Ascending aorta (tissue), 2 donors: ENCODE measurements at places on chromosomes 1 and 21. TPM values are rescaled to one million over a fixed set of nuclear protein-coding genes. Genes with fewer than 3 reads are reported as not detected.

GRCh38 chr1:93003981-93004380 lies 42.7 kb upstream of the DIPK1A start:
- peaks cover 5% of the 10 kb centered on the region for H3K4me1 ChIP-seq
- H3K4me3 ChIP-seq = no peak overlapping the region
- H3K27me3 ChIP-seq = no peaks in the 10 kb centered on the region
- no peak overlapping the region for H3K27ac ChIP-seq

DNA sequence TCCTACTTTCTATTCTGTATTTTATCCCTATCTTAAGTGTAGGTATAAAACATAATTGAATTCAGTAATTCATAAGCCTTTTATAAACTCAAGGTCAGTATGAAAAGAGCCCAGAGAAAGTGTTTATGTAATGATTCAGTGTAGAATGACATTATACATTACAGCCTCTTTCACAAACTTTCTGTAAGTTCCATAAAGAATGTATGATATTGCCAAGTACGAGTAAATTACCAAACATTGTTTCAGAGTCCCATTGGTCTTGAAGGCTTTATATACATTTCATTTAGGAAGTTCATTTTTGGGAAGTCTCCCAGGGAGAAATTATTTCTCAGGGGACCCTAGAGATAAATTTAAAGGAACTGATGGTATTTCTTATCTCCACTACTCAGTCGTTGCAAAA lies 37.8 kb upstream of the VAMP3 start:
- no peaks in the 10 kb centered on the region for H3K36me3 ChIP-seq
- H3K4me3 ChIP-seq = no peak overlapping the region
- H3K27me3 ChIP-seq = no peaks in the 10 kb centered on the region
- no peaks in the 10 kb centered on the region for H3K4me1 ChIP-seq
- no peak for DNase-seq
- H3K27ac ChIP-seq = no peak overlapping the region

- no peak overlapping the region for H3K4me3 ChIP-seq
- no peak for DNase-seq
- H3K36me3 ChIP-seq = no peaks in the 10 kb centered on the region
- H3K27ac ChIP-seq = no peak overlapping the region
- no peaks in the 10 kb centered on the region for H3K4me1 ChIP-seq
Observed at GRCh38 chr1:160794376-160794775, 1.6 kb upstream of the LY9 start.

The ADAM30 gene
- total RNA-seq = not detected

- DNase-seq = no peak
- peaks cover 32% of the 10 kb centered on the region for H3K4me1 ChIP-seq
- H3K27ac ChIP-seq = no peak overlapping the region
- H3K27me3 ChIP-seq = no peaks in the 10 kb centered on the region
Observed at GRCh38 chr1:183089025-183089639, 65.9 kb downstream of the LAMC1 start.

- H3K27ac ChIP-seq = no peak overlapping the region
- no peak for DNase-seq
- H3K36me3 ChIP-seq = peaks cover 40% of the 10 kb centered on the region
- H3K4me1 ChIP-seq = no peaks in the 10 kb centered on the region
Observed at GRCh38 chr1:185229981-185230380, 73.0 kb downstream of the SWT1 start.

DNA sequence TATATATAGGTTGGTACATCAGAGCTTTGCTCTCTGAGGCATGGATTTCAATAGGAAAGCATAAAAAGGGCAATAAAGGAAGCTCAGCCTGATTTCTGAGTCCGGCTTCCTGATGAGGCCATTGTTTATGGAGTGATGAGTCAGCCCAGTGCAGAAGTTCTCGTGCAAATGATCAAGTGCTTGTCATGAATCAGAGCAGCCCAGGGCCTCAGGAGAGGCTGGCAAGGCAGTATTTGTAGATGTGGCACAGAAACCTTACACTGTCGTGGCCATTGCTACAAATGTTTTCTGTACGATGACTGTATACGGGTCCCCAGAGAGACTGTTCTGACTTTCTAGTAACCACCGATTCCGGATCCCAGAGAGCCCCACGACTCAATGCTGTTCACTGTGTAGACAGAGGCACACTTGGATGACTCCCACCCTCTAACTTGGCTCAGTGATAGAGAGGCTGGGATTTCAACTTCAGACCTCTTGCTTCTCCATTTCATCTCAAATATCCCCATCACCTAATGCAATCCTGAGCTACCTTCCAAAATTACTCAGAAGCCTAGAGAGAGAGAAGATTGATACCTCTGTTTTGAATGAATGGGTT lies 26.8 kb downstream of the UMODL1 start:
- H3K4me3 ChIP-seq = no peak overlapping the region
- H3K27me3 ChIP-seq = no peaks in the 10 kb centered on the region
- peaks cover 45% of the 10 kb centered on the region for H3K4me1 ChIP-seq
- H3K27ac ChIP-seq = peak overlapping the region; percentile 91
- peak; percentile 93 for DNase-seq
- no peaks in the 10 kb centered on the region for H3K36me3 ChIP-seq

The TTC34 gene
- total RNA-seq = 0.75 TPM

The A3GALT2 gene
- total RNA-seq = not detected

GRCh38 chr1:51648180-51649109 lies 31.6 kb downstream of the OSBPL9 start:
- peak overlapping the region; percentile 58 for H3K27ac ChIP-seq
- H3K4me1 ChIP-seq = peaks cover 51% of the 10 kb centered on the region
- no peak overlapping the region for H3K4me3 ChIP-seq
- no peaks in the 10 kb centered on the region for H3K27me3 ChIP-seq
- no peak for DNase-seq

The DISP1 gene
- 23.2 TPM for total RNA-seq

The HSD3B2 gene
- total RNA-seq = 9.9 TPM

The C2CD4D gene
- not detected for total RNA-seq

The NBPF10 gene
- total RNA-seq = 1.2 TPM

- no peak for DNase-seq
- no peaks in the 10 kb centered on the region for H3K27me3 ChIP-seq
- no peak overlapping the region for H3K27ac ChIP-seq
Observed at GRCh38 chr1:231554969-231555368, 26.5 kb downstream of the TSNAX start.

DNA sequence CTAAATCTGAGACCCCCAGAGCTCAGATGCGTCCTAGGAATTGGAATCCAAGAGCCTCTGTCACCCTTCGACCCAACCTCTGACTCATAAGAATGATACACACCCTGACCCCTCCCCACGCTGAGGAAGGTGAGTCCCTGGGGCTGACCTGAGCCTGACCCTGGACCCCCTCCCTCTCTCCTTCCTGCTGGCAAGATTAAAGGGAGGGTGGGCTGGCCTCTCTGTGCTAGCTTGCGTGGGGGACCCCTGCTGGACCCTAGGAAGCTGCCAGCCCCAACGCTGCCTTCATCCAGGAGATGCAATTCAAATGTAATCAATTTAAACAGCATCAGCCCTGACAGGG lies 627 bp downstream of the PLEKHA6 start:
- no peak overlapping the region for H3K27ac ChIP-seq
- no peaks in the 10 kb centered on the region for H3K36me3 ChIP-seq
- H3K27me3 ChIP-seq = no peaks in the 10 kb centered on the region
- no peak overlapping the region for H3K4me3 ChIP-seq
- no peak for DNase-seq
- H3K4me1 ChIP-seq = peaks cover 4% of the 10 kb centered on the region

The HEYL gene
- 34.0 TPM for total RNA-seq

DNA sequence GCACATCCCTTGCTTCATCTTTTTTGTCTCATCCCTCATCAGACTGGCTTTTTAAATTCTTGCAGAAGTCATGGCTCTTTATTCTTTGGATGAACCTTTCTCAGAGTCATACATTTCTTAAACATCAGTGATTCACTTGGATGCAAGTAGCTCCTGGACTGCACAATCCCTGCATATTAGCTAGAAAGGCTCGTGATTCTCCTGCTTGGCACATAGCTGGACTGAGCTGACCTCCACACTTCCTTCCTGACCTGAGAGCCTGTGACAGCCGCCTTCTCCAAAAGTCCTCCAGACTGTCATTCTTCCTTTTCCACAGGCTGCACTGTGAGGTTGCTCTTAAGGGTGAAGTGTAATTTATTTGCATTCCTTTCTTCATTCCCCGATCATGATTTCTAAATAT lies 109.4 kb downstream of the RGL1 start:
- no peaks in the 10 kb centered on the region for H3K4me1 ChIP-seq
- no peak overlapping the region for H3K4me3 ChIP-seq
- DNase-seq = no peak

GRCh38 chr1:161119092-161119903 lies 1.4 kb downstream of the NIT1 start:
- peaks cover 26% of the 10 kb centered on the region for H3K4me1 ChIP-seq
- peak overlapping the region; percentile 76 for H3K4me3 ChIP-seq
- DNase-seq = no peak
- peak overlapping the region; percentile 98 for H3K27ac ChIP-seq
- no peaks in the 10 kb centered on the region for H3K27me3 ChIP-seq

GRCh38 chr21:28884976-28885852 lies 107.5 kb downstream of the LTN1 start:
- H3K4me3 ChIP-seq = peak overlapping the region; percentile 62
- H3K27ac ChIP-seq = peak overlapping the region; percentile 85
- no peaks in the 10 kb centered on the region for H3K4me1 ChIP-seq
- H3K27me3 ChIP-seq = no peaks in the 10 kb centered on the region
- H3K36me3 ChIP-seq = no peaks in the 10 kb centered on the region

The TNFSF4 gene
- 0.75 TPM for total RNA-seq

DNA sequence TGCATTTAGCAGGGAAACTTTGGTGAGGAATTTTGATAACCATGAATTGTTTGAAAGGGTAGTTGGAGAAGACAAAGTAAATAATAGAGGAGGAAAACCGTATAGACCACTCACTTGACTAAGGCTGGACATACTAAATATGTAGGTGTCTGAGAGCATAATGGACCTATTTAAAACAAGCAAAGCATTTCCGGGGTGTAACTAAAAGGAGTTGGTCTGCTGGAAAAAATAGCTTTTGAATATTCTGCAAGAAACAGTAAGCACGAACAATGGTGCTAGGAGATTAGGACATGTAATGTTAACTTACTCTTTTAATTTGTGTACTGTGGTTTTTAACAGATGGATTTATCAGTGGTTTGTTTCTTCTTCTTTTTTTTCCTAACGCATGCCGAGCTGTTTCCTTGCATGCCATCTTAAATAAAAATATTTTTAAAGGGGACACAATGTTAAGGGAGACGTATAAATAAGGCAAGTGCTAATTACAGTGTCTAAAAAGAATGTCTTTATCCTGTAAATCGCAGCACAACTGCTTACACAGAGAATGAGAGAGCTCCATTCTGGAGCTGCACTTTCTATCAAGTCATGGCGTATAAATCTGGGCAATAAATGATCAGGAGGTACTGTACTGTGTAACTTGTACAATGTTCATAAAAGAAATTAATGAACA lies 492.1 kb downstream of the LMO4 start:
- H3K36me3 ChIP-seq = no peaks in the 10 kb centered on the region
